ENCODE measurements at places on chromosomes 12 and 14. TPM values are rescaled to one million over a fixed set of nuclear protein-coding genes. Genes with fewer than 3 reads are reported as not detected.

Gene HNRNPA1
- 405 TPM for polyA plus RNA-seq

Gene NEUROD4
- polyA plus RNA-seq, result not detected

Gene ZC2HC1C
- 8.4 TPM for polyA plus RNA-seq

Gene STAB2
- 0.23 TPM for polyA plus RNA-seq

Gene PLCZ1
- 0.34 TPM for polyA plus RNA-seq

Gene BIN2
- polyA plus RNA-seq, result 1.8 TPM

Gene FGFR1OP2
- polyA plus RNA-seq, result 33.4 TPM

Gene SYCP3
- polyA plus RNA-seq, result 0.05 TPM

Gene DDIT3
- 54.6 TPM for polyA plus RNA-seq

Gene GCH1
- polyA plus RNA-seq, result 2.5 TPM

Gene EFS
- 6.2 TPM for polyA plus RNA-seq

Gene CACNA2D4
- polyA plus RNA-seq, result 1.2 TPM

Gene IFNG-AS1
- polyA plus RNA-seq, result 0.79 TPM

Gene GPR68
- 0.25 TPM for polyA plus RNA-seq

Gene FAM90A1
- polyA plus RNA-seq, result 0.07 TPM

Gene SERPINA9
- polyA plus RNA-seq, result not detected

Gene COX8C
- polyA plus RNA-seq, result 0.32 TPM

Gene ALG10B
- polyA plus RNA-seq, result 1.4 TPM

Gene GLT1D1
- polyA plus RNA-seq, result 0.07 TPM

Gene KRT6A
- polyA plus RNA-seq, result not detected

Gene TAS2R31
- polyA plus RNA-seq, result 0.54 TPM

Gene WNT1
- not detected for polyA plus RNA-seq

Gene SIX1
- 0.14 TPM for polyA plus RNA-seq

Gene GALNT9
- polyA plus RNA-seq, result 0.05 TPM

Gene COCH
- 0.66 TPM for polyA plus RNA-seq

Gene CYP27B1
- 0.18 TPM for polyA plus RNA-seq

Gene ART4
- 6.8 TPM for polyA plus RNA-seq

Gene LRRC9
- polyA plus RNA-seq, result 0.07 TPM

Gene SLC8B1
- polyA plus RNA-seq, result 10.8 TPM

Gene IL31
- not detected for polyA plus RNA-seq

Gene KCNC2
- polyA plus RNA-seq, result not detected

Gene SPIC
- polyA plus RNA-seq, result not detected

Gene PRH1
- polyA plus RNA-seq, result 1.8 TPM

Gene ZNF605
- 6.5 TPM for polyA plus RNA-seq

Gene ALDH1L2
- 1.2 TPM for polyA plus RNA-seq

Gene RERG
- 9.1 TPM for polyA plus RNA-seq

Gene OR4E2
- polyA plus RNA-seq, result not detected

Gene DNAAF2
- polyA plus RNA-seq, result 6.0 TPM

Gene MIP
- polyA plus RNA-seq, result 0.14 TPM
